Cortex of kidney (tissue), 1 donor: ENCODE measurements at places on chromosomes 16 and 17.

GRCh38 chr16:67734731-67735201, 15.7 kb upstream of the GFOD2 start:
- DNase-seq = no peak

DNA sequence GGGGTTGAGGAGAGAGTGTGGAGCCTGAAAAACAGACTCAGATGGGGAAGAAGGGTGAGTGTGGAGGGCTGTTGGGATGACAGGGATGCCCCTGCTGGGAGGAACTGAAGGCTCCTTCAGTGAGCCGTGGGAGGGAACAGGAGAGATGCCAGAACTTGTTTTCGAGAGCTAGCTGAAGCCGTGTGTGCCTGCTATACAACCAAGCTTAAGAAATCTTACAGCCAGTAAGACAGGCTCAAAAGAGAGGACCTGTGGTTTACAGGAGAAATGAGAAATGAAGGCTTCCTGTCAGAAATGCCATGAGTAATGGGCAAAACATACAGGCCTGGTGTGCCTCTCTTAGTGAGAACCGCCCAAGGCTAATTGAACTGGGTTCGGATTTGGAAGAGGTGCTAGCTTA, 99.6 kb downstream of the SPACA3 start:
- no peak for DNase-seq

GRCh38 chr17:33751702-33752065, 458.6 kb upstream of the ASIC2 start:
- DNase-seq = no peak

DNA sequence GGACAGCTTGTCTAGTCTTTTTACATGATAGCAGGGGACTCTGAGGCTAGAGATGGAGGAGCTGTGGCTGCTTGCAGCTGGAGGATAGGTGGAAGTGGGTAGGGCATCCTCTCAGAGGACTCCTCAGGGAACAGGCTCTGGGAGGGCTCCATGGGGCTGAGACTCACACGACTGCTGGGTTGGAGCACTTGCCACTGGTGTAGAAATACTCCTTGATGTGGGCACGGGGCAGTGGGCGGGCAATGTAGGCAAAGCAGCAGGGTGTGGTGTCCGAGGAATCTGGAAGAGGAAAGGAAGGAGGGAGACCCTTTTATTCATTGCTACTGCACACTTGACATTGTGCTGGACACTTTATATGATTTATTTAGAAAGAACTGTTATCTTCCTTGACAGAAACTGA, 1.8 kb downstream of the CCL5 start:
- no peak for DNase-seq

- no peak for DNase-seq
Observed at GRCh38 chr17:46894476-46895151, 28.3 kb upstream of the GOSR2 start.

GRCh38 chr17:61943117-61943516, 15.3 kb upstream of the INTS2 start:
- no peak for DNase-seq

DNA sequence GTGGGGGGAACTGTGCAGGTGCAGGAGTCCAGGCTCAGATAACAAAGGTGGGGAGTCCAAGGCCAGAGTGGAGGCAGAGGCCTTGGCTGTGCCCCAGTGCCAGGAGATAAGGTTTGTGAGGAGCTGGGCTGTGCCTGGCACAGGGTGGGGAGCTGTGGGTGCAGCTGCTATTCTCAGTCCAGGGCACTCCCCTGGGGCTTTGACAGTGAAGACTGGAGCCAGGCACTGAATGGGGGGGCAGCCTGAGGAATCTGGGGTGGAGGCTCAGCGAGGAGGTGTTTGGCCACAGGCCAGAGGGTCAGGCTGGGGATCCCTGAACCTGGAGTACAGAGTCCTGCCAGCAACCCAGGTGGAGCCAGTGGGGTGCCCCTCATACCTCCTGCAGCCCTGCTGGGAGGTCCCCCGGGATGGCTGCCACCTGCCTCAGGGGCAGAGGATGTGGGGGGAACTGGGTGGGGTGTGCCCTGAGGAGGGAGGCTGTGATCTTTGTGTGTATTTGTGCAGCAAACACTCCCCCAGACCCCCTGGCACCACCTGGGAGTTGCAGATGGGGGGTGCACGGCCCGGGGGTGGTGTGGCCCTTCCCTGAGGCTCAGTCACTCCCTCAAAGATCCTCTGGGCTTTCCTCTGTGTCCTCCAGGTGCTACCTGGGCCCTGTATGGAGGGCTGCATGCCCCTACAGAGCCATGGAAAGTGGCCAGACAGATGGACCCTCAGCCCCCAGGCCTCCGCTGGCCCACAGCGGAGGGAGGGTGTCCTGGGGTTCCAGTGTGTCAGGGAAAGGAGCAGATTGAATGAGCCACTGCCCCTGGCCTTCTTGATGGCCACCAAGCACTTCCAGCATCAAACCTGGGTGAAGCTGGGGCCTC, 44.5 kb upstream of the SMPD3 start:
- DNase-seq = no peak

DNA sequence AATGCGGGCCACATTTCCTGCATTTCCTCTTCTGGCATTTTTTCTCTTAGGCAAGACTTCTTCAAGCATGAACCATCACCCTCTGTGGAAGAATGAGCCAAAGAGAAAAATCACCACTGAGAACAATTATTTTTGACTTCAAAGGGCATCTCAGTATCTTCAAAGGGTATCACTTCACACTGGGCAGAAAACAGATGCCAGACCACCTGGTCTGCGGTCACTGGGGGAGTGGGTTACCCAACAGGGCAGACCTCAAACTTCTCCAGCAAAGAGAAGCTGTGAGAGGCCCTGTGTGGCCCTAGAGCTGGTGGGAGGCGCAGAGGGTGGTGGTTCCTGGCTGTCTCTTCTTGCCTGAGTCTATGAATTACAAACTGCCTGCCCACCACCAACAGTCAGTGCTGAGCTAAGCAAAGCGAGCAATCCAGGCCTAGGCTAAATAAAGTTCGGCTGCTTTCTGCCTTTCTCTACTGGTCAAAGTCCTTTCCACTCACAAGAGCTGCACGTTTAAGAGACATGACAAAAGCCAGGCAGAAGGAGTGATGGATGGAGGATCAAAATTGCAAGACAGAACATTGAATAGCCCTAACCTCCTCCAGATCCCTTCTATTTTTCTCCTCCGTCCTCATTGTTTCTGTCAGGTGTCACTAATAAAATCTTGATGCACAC, 602.7 kb upstream of the CDH5 start:
- no peak for DNase-seq

DNA sequence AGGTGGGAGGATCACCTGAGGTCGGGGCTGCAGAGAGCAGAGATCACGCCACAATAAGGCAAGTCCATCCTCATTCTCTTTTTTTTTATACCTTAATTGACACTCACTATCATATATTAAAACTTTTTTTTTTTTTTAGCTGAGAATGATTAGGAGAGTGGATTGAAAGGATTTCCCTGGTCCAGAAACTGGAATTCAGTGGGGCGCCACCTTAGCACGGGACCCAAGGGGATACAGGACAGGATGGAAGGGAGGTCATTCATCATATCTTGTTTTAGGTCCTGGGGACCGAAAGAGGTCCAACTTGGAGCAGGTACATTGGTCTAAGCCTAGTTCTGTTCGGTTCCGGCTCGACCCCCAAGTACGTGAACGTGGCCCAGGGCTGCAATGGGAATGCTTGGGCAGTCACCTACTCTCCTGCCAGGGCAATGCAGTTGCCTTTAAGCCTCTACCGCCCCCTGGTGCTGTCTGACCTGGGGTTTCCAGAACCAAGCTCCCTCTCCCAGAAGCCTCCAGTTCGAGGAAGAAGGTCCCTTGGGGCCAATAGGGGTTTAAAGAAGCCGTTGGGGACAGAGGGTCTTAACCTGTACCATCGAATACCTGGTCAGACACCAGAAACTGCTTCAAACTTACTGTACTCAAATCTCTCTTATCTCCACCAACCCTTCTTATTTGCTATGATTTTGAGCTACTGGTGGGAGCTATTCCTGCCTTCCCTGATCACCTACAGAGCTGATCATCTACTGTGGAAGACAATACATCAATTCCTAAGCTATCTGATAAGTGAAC, 19.9 kb upstream of the GPATCH8 start:
- DNase-seq = no peak

- DNase-seq = no peak
Observed at GRCh38 chr16:79769270-79769927, 168.9 kb upstream of the MAF start.

DNA sequence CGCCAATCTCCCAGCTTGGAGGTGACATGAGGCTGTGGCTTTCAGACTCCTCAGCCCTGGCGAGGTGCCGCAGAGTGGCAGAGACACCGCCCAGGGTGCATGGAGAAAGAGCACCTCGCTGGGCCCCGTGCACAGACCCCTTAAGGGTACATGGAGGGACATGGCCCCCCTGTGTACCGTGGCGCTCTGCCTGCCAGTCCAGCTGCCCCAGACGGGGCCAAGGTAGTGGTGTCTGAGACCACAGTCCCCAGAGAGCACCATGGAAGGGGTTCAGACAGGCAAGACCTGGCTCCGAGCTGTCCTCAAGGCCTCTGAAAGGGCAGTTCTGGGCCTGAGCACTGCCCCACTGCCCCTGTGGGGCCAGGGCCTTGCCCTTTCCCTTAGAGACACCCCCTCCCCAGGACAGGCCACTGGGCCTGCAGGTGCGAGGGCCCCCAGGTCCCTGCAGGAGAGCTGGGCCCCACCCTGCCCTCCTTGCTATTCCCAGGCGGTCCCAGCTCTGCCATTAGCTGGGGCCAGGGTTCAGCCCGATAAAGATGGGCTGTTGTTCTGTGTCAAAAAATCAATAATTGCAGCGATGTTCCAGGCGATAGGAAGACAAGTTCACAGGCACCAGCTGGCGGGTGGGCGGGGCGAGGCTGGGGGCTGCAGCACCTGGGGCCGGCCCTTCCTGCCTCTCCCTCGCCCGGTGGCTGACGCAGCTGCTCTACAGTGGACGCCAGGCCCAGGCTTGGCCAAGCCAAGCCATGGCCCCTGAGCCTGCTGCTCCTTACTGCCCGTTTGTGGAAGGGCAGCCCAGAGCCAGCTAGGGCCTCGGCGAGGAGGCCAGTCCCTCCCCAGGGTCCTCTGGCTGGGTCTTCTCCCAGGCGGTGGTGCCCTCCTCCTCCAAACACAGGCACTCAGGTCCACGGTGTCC, 51.7 kb downstream of the ZFPM1 start:
- DNase-seq = no peak

GRCh38 chr17:61208301-61209105, 191.1 kb upstream of the TBX2 start:
- no peak for DNase-seq

DNA sequence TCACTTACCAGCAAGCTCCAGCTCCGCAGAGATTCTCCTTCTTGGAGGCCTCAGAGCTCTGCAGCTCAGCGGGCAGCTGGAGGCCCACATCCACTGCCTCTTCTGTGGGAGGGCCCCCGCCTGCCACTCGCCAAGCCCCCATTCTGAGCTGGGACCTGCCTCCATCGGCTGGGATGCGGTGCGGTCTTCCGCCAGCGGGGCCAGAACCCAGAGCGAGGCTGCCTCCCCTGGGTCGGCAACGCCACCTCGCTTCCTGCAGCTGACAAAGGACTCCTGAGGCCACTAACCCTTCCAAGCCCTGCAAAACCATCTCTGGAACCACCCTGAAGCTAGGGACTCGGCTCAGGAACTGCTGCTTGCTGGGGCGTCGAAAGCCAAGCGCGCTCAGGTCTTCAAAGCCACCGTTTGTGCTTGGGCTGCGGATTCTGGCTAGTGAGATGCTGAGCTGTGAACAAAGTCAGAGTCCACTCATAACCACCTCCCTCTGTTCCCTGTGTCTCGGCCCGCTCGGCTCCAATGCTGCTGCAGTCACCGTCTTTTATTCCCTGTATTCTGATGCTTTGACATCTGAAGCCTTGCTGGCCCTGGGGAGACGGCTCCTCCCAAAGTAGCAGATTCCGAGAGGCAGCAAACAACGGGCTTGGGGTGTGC, 174.3 kb downstream of the ENGASE start:
- no peak for DNase-seq

GRCh38 chr16:27566417-27566816, 16.5 kb downstream of the KATNIP start:
- DNase-seq = no peak

DNA sequence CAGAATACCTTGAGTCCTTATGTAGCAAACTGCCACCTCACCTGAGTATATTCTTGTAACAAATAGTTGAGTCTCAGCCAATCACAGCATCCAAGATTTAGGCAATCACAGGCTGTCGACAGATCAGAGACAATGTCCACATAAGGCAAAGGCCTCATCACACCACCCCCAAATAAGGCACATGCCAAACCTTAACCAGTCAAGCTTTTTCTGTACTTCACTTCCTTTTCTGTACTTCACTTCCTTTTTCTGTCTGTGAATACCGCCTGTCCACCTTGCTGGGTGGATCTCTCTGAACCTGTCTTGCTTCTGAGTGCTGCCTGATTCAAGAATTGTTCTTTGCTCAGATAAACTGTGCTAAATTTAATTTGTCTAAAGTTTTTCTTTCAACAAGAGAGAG, 210.4 kb upstream of the N4BP1 start:
- DNase-seq = no peak

DNA sequence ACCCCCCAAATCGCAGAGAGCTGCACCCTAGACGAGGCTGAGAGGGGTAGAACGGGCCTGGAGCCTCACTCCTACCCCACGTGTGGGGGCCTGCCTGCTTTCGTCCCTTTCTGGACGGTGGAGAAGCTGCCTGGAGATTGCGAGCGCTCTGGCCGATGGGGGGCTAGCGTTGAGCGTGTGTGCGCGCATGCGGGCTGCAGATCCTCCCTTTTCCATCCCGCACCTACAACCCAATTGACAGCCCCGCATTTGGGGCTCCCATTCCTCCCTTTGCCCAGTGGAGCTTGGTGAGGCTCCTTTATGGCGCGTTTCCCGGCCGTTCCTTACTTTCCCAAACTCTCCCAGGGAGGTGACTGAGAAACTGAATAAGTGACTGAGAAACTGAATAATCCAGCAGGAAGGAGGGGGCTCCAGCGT, 907 bp upstream of the ESRP2 start:
- no peak for DNase-seq

DNA sequence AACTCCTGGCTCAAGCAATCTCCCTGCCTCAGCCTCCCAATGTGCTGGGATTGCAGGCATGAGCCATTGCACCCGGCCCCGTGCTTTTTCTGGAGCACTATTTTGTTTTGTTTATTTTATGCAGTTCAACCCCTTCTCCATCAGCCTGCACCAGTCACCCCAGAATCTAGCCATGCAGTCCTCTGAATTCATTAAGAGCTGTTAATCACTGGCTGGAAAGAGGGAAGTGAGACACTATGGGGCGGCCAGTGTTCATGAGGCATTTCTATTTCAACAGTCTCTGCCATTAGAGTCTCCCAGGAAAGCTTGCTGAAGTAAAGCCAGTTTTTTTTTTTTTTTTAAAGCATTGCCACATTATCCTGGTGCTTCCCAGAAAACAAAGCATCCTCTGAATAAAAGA, 1.7 kb downstream of the VWA3A start:
- DNase-seq = no peak
